ENCODE measurements at places on chromosomes 3 and 15.

DNA sequence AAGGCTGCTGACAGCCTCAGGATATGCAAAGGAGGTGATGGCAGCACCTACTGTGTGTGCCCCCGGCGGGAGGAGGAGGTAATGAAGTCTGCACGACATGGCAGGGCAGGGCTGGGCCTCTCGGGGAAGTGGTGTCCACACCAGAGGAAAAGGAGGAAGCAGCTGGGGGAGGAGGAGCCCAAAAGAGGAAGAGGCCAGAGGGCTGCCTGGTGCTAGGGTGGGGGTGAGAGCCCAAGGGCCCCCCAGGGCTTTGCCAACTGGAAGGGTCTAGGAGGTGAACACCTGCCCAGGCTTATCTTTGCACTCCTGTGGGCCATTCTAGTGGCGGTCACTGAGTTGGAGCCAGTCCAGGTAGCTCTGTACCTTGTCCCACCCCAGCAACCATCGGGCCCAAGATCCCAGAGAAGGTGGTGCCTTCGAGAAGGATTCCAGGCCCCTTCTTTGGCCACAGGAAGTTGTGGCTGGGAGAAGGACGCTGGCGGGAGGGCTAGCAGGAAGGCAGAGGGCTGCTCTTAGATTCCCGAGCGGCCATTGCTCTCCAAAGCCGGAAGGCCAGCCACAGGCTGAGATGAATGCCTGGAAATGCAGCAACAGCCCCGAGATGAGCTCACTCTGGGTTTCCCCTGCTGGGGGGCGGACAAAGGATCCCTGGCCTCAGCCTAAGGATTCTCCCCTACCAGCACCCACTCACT is 7.0 kb downstream of the GNAI2 start:
- DNase-seq: no peak

DNA sequence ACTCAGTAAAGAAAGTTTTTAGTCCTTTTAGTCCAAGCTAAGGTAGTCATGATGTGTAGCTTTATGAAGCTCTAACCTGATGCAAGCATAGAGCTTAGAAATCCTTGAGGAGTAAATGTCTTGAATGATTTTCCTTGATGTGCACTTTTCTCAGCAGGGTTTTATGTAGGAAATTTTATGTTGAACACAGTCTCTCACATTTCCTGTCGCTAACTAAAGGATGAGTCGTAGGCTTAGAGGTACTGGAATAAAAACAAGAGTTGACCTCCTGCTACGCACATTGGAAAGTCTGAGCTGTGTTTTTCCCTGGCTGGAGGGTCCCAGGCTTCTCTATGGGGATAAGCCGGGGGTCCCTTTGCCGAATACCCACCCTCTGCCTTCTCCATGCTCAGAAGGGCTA is 34.7 kb upstream of the ZPLD1 start:
- DNase-seq: no peak

DNA sequence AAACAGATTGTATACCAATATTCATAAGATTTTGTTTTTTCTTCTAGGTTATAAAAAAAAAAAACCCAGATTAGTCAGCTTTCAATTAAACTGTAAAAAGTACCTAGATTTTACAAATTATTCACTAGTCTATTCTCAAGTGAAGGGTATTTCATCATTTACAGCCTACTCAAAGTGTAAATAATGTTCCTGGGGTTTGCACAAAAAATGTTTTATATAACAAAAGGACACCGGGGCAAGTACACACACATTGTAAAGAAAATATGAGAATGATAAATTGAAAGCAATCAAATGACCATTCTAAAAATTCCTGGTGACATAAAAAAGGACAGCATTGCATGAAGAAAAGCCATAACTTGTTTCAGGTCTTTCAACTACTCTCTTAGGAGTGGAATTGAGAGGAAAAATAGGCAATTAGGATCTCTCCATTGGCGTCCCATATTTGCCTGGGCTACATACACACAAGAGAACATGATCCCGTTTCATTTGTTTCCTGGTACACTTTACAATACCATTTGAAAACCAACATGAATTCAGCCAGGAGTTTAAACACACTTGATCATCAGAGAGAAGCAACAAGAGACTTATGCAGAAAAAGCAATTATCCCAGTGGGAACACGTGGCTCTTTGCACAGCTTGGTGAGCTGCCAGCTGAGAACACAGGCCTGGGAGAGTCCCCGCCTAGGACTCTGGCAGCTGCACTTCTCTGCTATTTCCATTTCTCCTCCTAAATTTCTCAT is 1039.2 kb downstream of the ROBO1 start:
- DNase-seq: peak; percentile 76

DNA sequence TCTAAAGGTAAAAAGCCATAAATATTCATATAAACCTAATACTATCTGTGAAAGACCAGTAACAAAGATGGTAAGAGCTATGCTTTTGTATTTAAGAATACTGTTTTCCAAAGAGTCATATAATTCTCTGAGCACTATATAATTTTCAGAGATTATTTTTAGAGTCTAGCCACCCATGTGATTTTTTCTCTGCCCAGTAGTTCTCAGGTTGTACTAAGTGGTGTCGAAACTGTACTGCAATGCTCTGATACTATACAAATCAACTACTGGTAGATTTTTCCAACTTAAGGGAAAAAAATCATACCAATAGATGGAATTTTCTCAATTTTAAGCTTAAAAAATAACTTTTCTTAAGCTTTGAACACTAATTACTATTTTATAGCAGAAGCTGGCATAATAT is 104.8 kb downstream of the MYO5A start:
- DNase-seq: no peak

GRCh38 chr15:91258415-91258759 is 158.3 kb downstream of the SV2B start:
- no peak for DNase-seq

DNA sequence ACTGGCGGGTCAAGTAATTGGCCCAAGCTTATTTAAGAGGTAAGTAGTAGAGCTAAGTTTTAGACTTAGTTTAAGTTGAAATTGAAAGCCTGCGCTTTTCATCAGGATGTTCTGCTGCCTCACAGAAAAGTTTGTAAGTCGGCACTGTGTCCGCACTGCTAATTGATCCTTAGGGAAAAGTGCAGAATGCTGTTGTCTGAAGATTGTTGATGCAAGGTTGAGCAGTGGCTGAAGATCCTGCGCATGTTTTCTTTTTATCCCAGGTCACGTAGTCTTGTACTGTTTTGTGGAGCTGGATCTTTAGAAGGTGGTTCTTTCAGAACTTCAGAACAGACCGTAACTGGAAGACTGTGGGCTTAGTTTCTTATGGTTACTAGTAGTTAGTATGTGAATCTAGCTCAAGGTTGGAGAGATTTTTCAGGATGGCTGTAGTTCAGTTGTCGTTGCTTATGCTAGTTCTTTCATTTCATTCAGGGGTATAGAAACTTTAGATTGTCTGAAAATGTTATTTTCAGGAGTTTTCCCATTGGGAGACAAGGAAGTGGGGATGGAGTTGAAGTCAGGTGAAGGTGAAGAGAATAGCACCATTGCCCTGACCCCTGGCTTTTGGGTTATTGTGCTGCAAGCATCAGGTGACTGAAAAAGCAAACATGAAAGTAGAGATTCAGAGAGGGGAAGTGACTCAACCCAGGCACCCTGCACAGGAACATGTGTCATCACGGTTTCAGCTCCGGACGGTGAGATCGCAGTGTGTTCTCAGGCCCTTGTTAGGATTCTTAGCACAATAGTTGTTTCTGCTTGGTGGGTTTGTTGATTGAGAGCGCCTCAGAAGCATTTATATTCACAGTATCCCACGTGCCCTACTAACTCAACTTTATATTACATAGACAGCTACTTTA is 32.8 kb downstream of the AKAP13 start:
- no peak for DNase-seq

- no peak for DNase-seq
These were observed 23.5 kb downstream of the KCNH8 start for GRCh38 chr3:19171794-19172193.

DNA sequence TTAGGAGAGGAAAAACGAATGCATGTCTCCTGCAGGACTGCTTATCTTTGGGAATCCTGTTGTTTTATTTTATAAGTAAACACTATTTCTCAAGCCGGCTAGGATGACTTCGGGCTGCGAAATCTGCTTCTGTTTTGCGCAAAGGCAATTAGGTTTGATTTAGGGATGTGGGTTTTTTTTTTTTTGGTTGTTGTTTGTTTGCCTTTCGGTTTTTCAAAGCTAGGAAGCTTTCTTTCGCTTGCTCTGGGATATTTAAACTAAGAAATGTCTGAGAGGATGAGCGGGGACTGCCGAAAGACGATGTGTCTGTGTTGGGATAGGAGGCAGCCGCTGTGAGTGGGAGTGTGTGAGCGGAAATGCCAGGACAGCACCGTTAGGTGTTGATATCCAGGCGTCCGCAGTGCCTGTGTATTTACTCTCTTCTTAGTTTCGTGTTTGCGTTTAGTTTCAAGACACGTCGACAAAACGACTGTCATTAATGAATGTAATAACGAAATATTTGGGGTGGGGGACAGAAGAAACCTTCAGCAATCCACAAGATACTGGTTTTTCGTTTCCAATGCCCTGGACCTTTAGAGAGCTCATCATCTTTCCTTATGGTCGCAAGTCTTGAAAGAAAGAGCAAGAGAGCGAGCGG is 604 bp downstream of the ISL2 start:
- DNase-seq: no peak

DNA sequence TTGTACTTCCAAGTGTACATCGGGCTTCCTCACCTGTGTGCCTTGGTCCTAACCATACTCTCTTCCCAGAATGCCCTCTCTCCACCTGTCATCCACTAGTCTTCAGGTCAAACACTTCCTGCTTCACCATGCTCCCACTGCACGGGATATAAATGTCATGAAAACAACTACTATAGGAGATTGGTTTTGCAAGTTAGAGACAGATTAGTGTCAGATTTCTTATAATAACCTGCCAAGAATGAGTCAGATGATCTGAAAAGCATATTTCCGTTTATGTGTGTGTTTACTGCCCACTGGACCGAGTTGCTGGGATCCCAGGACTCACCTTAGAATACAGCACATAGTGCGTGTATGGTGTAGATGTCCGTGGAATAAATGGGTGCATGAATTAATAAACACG is 21.4 kb downstream of the PLA1A start:
- DNase-seq: no peak

DNA sequence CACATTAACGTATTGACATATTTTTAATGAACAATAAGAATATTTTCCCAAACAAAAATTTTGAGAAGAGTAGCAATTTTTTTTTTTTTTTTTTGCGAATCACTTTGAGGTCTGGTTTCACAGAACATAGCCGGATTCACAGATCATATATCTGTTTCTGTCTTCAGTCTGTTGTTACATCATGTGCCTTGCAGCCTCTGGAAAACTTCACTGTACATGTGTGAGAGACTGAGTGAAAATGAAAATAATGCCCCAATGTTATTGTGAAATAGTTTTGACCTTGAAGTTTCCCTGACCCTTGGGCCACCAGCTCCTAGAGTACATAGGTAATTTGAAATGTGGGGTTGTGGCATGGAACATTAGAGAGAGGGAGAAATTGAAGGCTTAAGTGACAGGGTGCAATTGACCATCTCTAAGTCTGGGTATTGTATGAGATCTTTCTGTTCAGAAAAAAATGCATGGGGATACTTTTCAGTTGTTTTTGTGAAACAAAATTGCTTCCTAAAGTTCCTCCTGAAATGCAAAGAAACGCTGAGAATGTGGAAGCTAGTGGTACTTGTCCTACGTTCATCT is 14.0 kb downstream of the ITPR1 start:
- no peak for DNase-seq

DNA sequence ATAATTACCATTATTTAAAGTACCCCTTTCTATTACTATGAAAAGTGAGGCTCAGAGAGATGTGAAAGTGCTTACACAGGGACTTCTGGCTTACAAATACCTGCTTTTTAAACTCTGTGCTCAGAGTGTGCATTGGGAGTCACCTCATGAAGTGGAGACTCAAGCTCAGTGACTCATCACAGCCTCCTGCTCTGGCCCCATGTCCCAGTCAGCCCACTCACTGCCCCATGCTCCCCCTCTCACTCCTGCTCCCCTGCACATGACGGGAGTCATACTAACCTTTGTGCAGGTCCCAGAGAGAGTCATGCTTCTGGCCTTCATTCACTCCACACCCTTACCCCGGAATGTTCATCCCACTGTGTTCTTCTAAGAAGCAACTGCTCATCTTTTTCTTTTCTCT is 20.2 kb downstream of the CCR1 start:
- DNase-seq: no peak

DNA sequence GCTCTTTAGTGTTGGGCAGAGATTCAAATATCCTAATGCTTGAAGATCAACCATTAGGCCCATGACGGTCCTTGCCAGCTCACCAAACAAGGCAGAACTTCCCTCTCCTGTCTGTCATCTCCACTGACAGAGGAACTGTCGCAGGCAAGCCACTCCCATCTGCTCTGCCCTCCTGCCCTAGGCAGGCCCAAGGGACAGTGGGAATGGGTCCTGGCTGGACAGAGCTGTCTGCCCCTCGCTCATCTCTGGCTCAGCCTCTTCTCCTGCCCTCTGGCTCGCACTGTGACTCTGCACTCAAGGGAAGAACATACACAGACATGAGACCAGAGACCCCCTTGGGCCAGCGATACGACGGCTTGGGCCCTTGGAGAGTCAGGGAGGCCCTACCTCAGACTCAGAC is 7.6 kb upstream of the MUSTN1 start:
- no peak for DNase-seq
